ENCODE measurements at places on chromosomes 13 and 19.

- no peak for DNase-seq
These were observed 1.7 kb upstream of the DNAJB1 start for GRCh38 chr19:14519860-14520407.

DNA sequence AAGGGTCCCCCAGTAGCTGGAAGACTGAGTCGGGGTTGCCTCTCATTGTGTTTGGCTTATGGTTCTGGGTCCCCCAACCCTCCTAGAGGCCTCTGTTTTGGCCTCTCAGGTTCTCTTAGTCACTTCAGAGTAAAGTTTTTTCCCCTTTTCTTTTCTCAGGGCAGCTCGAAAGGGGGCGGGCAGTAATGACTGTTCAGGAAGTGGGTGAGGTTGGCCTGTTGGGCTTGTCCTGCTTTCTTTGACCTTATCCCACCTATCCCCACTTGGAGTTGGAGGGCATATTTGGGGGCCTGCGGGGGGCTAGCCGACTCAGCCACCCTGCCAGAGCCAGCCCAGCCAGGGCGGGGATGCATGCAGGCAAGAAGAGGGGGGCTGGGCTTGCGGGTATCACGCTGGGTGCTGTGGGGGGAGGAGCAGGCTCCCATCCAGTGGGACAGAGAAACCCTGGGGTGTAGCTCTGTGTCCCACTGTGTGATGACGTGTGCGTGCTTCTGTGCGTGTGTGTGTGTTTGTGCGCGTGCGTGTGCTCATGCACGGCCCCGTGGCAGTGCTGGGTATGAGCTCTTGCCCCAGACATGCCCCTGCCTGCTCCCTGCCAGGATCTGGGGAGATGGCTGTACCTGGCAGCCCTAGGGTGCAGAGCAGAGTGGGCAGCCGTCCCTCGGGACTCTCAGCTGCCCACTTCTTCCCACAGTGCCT, 1.4 kb downstream of the CIC start:
- no peak for DNase-seq

GRCh38 chr19:49339301-49340068, 4.3 kb downstream of the CD37 start:
- no peak for DNase-seq

- no peak for DNase-seq
These were observed 3.8 kb upstream of the ACTL9 start for GRCh38 chr19:8702350-8702749.

GRCh38 chr19:49807058-49807903, 5.8 kb downstream of the FUZ start:
- DNase-seq = no peak

DNA sequence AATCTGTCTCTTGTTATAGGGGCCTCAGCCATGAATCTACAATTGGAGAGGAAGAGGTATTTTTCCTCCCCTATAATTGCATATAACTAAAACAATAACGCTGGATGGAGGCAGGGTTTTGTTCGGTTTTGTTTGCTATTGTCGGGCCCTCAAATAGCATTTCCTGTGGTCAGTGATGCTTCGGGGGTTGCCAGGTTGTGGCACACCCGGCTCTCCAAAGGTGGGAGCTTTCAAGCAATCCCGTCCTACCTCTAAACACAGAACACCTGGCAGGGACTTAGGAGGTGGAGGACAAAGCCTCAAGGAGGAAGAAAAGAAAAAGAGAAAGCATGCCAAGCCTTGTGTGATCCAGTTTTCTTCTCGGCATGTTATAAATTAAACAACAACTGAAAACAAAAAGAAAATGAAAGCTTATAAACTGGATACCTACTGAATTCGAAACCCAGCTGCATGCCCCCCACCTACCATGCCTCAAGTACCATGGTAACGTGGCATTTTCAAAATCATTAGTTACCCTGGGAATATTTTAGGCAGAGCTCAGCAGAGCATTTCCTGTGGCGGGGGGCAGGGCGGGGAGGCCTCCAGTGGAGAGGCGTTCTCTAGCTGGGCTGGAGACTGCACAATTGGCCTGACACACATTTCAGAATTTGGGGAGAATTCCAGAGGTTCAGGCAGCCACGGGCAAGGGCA, 213.8 kb downstream of the DCLK1 start:
- no peak for DNase-seq

DNA sequence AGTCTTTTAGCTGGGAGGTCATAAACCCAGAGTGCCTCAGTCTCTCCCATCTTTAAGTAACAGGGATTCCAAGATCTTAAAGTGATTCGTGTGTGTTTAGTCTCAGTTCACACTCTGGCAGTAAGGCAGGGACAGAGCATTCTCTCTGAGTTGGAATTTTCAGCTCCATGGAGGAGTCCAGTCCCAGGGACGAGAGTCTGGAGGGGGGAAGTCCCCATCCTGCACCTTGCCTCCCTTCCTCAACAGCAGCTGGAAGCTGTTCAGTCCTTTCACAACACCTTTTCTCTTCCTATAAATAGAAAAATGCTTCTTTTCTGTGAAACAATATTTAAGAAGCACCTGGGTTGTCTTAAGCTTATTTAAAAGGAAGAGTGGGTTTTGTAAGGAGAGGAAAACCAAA, 82.0 kb downstream of the KLF5 start:
- DNase-seq = no peak

DNA sequence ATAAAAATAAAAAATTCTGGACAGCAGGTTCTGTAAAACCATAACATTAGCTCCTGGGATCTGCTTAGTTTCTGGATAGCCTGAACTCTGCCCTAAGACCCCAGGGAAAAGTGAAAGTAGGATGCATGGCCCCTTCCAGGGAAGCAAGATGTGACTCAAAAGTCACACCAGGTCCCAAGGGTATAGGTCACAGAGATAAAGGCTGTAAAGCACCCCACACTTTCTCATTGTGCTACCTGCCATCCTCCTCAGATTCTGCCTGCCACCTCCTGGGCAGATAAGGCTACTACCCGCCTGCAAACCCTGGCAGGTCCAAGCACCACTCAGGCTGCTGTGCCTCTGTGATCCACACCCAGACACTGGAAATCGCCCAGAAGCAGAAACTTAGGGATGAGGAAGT, 20.6 kb downstream of the FFAR2 start:
- DNase-seq = peak; percentile 2

GRCh38 chr13:84126671-84127171, 244.4 kb upstream of the SLITRK1 start:
- no peak for DNase-seq

DNA sequence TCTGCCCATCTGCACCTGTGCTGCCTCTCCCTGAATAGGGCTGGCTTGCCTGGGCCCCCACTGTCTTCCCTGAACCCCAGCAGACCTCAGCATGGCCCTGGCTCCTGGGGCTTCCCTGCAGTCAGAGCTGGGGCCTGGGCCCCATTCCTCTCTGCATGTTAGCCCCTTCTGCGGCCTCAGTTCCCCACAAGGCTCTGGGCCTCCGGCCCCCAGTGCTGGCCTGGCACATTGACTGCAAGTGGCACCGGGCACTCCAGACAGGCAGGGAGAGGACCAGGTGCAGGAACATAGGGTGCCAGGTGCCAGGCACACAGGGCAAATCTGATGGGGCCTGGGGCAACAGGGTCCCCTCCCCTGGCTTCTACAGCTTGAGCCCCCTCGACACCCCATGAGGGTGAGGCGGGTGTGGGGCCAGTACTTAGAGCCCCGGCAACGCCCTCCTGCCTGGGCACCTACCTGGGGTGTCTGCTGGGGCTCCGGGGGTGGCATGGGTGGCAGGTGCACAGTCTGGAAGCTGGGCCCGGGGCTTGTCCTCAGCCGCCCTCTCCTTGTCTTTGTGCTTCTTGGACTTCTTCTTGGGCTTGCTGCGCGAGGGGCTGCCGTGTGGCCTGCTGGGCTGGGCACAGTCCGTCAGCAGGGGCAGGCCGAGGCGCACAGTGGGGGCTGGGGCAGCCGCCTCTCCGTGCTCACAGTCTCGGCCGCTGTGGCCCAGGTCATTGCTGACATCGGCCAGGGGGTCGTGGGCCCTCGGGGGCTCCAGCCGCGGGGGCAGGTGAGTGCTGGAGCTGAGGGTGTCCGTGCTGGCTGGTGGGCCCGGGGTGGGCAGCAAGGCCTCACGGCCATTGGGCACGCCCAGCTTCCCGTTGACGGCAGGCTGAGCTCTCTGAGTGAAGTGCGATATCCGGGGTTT, 12.3 kb upstream of the ISYNA1 start:
- no peak for DNase-seq
